SJCRH30 (cell line): ENCODE measurements at places on chromosomes 2 and 18.

- DNase-seq, result no peak
These were observed 141.8 kb downstream of the MEIS1 start for GRCh38 chr2:66576561-66577320.

GRCh38 chr2:7634409-7634808, 717.2 kb downstream of the RNF144A start:
- DNase-seq, result no peak

DNA sequence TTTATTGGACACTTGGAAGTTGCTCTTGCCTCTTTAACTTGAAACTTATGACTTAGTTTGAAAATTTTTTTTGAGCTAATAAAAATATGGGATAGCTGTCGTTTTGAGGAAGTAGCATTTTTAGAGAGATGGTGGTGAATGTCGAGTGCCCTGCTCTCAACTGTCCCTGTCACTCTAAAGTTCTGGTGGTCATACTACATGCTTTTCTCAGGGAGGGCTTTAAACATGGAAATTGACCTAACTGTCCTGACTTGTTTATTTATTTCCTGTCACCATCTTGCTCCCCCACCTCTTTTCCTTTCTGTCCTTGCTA, 16.0 kb downstream of the CEP192 start:
- DNase-seq, result no peak

DNA sequence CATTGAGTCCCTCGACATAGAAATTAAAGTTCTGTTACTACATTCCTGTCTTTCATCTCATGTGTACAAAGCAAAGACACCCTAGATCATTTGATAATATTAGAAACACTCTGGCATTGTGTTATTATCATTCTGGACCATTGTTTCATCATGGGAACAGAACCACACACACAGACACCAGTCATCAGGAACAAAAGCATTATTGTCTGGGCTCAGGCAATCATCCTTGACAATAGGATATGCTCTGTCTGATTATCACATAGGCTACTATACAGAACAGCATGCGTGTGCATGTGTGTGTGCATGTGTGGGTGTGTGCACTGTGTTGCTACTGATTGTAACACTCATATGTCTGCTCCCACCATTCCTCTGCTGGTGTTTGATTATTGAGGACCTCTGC, 242.5 kb downstream of the SH3BP4 start:
- no peak for DNase-seq

DNA sequence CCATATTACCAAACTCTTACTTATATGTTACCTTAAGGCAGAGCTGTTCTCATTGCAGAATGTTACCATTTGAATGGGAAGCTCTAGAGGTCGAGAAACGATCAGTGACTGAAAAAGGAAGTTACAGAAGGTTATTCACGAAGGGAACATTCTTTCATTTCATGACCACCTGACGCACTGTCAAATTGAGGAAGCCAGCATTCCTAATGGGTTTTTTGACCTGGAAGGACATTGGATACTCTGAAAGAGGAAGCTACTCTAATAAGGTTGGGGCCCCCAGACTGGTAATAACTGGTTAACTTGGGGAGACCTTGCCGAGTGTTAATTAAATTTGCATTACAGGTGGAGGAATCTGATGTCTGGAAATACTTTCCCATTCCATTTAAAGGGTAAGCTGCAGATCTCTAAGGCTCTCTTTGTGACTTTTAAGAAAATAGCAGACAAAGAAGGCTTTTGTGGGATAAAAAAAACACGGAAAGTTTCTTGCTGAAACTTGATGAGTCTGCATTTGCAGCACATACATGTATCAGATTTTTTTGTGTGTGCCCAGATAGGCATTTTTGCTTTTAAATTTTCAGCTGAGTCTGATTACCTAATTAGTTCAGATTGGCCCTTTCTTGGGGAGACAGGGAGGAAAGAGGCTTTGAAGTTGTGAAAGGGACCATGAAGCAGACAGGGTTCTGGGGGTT, 137.1 kb downstream of the LTBP1 start:
- no peak for DNase-seq

DNA sequence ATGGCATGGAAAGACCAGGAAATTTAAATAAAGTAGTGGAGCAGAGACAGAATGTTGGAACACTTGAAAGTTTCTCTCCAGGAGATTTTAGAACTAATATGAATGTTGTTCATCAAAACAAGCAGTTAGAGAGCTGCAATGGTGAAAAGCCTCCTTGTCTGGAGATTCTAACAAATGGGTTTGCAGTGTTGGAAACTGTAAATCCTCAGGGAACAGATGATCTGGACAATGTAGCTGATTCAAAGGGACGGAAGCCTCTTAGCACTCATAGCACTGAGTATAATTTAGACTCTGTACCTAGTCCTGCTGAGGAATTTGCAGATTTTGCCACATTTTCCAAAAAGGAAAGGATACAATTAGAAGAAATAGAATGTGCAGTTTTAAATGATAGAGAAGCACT, 27.7 kb downstream of the AFTPH start:
- DNase-seq, result no peak

DNA sequence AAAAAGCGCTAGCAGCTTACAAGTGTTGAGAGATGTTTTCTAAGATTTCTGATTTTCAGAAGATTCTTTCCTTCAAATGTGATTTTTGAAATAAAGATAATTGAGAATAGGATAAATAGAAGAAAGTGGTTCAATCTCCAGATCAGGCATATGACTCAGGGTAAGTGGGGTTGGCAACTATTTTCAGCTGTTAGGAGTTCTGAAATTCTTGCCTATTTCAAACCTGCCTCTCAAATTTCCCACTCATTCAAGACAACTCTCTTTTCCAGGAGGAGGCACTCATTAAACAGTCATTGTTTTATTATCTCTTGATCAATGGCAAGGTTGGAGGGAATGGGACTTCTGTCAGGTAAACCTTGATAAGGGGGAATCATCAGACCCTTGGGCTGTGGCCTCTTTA, 138.9 kb downstream of the HNMT start:
- no peak for DNase-seq

GRCh38 chr2:142596334-142597088, 281.0 kb upstream of the KYNU start:
- no peak for DNase-seq
